ENCODE measurements at places on chromosomes 2 and 18.

DNA sequence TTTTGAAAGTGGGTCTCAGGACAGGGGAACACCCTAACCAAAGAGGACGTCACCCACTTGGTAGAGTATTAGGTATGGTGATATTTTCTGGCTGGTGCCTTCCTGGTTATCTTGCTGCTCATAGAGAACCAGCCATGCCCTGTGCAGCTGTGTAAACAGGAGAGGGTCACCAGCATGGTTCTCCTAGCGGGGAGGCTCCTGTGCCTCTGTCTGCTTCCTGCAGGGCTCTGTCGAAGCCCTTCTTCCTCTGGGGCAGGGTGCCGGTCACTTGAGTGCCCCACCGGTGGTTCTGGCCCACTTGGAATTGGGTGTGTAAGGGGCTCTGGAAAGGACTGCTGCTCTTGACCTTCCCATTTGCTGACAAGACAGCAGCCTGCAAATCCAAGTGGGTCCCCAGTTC is 131.6 kb upstream of the MSH6 start:
- DNase-seq, result no peak

DNA sequence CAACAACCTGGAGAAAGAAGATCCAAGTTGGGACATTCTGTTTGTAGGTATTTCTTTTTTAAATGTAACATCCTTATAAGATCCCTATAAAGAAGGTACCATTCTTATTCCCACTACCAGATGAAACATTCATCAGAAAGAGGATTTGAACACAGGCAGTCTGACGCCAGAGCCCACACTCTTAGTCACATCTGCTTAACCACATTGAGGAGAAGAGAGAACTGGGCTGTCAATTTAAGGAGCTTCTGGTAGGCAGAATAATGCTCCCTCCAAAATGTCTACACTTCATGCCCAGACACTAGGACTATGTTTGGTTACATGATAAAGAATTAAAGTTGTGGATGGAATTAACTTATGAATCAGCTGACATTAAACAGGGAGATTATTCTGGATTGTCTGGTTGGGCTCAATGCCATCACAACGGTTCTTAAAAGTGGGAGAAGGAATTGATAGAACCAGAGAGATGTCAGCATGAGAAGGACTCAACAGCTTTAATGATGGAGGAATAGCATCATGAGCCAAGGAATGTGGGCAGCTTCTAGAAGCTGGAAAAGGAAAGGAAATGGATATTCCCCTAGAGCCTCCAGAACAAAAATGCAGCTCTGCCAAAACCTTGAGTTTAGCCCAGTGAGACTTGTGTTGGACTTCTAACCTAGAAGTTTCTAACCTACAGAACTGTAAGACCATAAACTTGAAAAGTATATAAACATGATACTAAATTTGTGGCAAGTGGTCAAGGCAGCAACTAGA is 82.2 kb downstream of the KLF7 start:
- no peak for DNase-seq

DNA sequence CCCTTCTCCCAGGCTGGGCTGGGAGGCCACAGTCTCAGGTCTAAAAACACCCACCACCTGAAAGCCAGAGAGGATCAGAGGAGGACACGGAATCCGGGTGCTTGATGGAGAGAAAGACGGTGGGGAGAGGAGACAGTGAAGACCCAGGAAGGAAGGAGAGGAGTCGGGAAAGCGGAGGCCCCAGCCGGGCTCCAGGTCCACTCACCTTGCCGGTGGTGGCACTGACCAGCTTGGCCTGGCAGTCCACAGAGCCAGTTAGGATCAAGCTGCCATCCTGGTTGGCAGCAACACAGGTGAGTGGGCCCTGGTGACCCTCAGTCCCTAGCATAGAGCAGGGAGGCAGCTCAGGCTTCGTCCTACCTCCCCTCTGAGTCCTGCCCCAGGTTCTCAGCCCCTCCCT is 4.3 kb downstream of the AAMP start:
- DNase-seq, result no peak

GRCh38 chr2:68098291-68098797 is 35.5 kb upstream of the C1D start:
- DNase-seq, result no peak

- DNase-seq, result peak; percentile 4
Observed at GRCh38 chr2:224449212-224450147, 47.6 kb upstream of the FAM124B start.

GRCh38 chr2:224901121-224901676 is 141.1 kb downstream of the DOCK10 start:
- no peak for DNase-seq

GRCh38 chr2:134224005-134224404 is 29.9 kb upstream of the MGAT5 start:
- no peak for DNase-seq

DNA sequence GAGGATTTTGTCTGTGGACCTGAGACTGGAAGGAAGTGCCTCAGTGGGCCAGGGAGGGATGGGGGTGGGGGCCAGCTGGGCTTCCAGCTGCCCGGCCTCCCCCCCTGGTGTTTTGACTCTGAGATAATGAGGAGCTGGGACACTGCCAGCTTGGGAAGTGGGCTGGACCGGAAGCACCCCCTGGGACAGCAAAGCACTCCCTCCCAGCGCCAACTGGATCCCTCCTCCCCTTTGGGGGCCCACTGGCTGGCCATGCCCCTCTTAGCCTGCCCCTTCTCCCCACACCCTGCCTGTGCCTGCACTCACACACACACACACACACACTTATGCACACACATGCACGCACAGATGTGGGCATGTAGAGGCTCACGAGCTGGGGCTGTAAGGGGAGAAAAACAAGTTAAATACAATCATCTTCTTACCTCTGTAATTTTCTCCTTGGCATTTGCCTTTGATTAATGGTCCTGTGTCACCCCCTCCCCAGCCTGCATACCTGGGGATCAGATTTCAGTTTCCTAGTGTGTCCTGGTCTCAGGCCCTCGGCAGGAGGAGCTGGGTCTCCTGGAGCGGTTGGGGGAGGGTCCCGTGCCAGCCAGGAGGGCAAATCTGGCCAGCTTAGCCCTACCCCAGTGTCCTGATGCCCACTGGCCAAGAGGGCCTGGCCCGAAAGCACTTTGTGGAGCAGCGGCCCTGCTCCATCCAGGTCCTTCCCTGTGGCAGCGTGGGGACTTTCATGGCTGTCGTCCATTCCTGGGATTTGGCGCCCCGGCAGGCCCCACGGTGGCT is 3.6 kb downstream of the ITM2C start:
- DNase-seq, result no peak

DNA sequence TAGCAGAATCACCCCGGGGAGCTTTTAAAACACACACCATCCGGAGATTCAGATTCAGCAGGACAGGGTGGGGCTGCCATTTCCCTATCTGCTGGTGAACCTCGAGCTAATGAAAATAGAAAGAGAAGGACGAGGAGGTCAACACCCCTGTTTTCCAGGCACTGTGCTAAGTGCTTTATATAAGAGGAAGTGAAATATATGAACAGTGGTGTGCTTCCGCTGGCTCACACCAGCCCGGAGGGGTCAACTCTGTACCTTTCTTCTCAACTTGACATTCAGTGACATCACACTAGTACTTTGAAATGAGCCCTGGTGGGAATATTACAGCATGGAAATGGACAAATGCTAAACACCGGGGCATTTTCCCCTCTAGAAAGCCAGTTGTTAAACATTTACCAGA is 108.3 kb upstream of the LTBP1 start:
- no peak for DNase-seq

GRCh38 chr18:48161911-48162698 is 231.6 kb upstream of the SMAD2 start:
- DNase-seq, result no peak

DNA sequence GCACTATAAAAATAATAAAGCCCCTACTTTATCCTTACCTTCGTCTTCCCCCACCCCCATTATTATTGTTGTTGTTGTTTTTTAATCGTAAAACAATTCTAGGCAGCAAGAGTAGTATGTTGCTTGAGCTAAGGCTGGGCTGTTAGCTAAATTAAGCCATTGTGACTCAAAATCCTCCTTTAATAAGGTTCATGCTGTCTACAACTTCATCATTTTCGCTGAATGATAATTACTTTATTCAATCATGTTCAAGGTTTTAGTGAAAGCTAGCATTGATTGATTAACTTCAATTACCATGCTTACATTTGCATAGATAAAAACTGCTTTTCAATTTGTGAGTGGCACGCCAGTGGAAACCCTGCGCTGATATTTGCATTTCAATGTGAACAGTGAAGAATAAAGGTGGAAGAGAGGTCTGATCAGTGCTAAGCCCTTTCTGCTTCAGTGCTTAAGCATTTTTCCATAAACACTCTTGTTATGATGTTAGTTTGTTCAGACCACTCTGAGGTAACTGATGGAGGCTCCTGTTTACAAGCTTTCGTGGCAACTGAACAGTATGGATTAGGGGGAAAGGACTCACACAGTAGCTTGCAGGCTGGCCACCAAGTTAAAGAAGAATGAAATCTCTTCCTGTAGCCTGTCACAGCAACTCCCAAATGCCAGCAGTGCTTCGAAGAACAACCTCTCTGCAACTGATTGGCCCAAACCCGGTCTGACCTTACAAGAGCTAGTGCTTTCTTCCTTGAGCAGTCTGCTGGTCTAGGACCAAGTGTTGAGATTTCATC is 156.8 kb downstream of the GPD2 start:
- no peak for DNase-seq

GRCh38 chr2:96753661-96754282 is 6.9 kb upstream of the CNNM4 start:
- DNase-seq, result no peak
